ENCODE measurements at places on chromosomes 6 and 20. TPM values are rescaled to one million over a fixed set of nuclear protein-coding genes. Genes with fewer than 3 reads are reported as not detected.

The BYSL gene
- total RNA-seq = 5.3 TPM

- DNase-seq = no peak
These were observed 129.5 kb downstream of the LRRC1 start for GRCh38 chr6:53924277-53924676.

The RIPOR3 gene
- total RNA-seq = 1.9 TPM

The BPI gene
- total RNA-seq = not detected

The LYRM4 gene
- total RNA-seq = 9.1 TPM

The KCNQ2 gene
- total RNA-seq = 0.96 TPM

DNA sequence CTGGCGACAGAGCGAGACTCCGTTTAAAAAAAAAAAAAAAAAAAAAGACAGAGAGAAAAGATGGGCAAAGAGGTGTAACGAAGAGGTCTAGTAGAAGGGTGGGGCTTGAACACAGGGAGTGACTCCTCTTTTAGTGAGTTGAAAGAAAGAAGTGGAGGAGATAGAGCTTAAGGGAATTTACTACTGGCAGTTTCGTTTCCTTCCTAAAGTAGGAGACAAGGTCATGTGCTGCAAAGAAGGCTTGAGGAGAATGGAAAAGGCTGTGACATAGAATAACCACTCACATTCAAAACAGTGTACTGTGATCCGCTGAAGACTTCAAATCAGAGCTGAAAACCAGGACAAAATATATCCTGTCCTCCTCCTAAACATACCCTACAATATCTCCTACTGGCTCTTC, 63.8 kb upstream of the EIF2S2 start:
- no peak for DNase-seq

GRCh38 chr6:116229287-116229913, 24.5 kb downstream of the TSPYL4 start:
- peak; percentile 97 for DNase-seq

DNA sequence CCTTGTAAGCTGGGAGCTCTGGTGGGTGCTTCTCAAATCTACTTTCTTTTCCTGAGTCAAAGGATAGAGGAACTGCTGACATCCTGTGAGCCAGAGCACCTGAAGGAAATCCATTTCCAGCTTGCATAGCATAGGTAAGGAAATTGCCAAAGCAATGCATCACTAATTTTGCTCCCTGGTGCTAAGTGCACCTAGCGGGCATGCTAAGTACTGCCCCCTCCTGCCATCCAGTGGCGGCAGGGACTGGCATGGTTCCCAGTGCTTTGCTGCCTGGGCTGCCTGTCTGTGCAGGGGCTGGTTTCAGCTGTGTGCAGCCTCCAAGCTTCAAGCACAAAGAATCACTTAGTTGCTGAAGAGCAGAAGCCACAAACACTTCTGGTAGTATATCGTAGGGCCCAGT, 63.9 kb downstream of the FARS2 start:
- DNase-seq = no peak

The CGA gene
- total RNA-seq = 8.2 TPM

The PDYN gene
- 1.4 TPM for total RNA-seq

- no peak for DNase-seq
These were observed 178.4 kb upstream of the EYA4 start for GRCh38 chr6:133062696-133063306.

The SIM1 gene
- total RNA-seq = 6.5 TPM

- DNase-seq = peak; percentile 54
These were observed 37.1 kb downstream of the IGF2R start for GRCh38 chr6:160005861-160006540.

- DNase-seq = no peak
These were observed 22.9 kb downstream of the ERMARD start for GRCh38 chr6:169774347-169774746.

The PPIL6 gene
- total RNA-seq = 1.4 TPM

DNA sequence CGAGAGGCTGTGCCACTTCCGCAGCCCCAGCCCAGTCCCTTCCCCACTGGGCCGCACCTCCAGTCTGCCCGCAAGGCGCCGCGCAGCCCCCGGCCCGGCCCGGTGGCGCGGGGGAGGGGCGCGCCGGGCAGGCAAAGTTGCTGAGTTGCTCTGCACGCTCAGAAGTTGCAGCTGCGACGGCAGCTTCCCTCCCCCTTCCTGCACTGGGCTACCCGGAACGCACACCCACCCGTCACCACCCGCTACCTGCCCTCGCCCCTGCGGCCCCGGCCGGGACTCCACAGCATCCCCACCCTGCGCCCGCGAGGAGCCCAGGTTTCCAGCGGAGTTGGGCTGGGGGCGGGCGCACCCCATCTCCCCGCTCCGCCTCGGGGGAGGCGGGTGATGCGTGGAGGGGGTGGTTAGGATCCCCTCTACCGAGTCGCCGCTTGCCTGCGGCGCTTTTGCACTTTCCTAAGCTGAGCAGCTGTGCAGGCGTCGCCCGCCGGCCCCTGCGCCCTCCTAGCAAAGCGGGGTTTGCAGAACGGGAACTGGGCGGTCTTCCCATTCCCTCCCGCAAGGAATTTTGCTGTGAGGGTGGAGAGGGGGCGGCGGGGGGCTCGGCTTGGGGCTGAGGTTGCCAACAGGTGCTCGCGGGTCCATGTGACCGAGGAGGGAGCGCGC, 55.9 kb upstream of the RREB1 start:
- DNase-seq = peak; percentile 52

The JPH2 gene
- 129 TPM for total RNA-seq

- DNase-seq = peak; percentile 6
These were observed 72.8 kb downstream of the MAP3K5 start for GRCh38 chr6:136719280-136720044.

DNA sequence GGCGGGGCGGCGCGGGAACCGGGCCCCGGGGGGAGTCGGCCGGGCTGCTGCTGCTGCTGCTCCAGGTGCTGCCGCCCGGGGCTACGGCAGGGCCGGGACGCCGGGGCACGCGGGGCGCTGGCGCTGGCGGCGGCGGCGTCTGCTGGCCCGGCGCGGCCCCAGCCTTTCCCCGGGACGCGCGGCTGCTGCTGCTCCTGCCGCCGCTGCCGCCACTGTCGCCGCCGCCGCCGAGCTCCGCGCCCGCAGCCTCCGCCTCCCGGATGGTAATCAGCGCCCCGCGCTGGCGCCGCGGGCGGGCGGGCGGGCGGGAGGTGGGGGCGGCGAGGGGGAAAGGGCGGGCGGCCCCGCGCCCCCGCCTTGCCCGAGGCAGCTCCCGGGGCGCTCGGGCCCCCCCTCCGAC, 306 bp downstream of the EBF4 start:
- no peak for DNase-seq

DNA sequence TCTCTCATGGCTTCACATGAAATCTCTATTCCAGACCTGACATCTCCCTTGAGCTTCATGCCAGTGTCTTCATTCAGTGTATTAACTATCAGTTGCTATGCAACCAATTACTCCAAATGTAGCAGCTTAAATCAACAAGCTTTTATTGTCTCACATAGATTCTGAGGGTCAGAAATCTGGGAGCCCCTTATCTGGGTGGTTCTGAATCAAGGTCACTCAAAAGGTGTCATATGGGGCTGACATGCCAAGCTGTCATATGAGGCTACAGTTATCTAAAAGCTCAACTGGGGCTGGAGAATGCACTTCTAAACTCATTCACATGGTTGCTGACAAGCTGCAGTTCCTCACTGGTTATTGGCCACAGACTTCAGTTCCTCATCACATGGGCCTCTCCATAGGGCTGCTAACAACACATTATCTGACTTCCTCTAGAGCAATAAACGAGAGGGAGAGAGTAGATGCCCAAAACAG, 7.3 kb upstream of the CGA start:
- DNase-seq = no peak

GRCh38 chr6:49906526-49906925, 40.2 kb upstream of the CRISP1 start:
- DNase-seq = no peak

The CLPSL2 gene
- total RNA-seq = not detected

- DNase-seq = peak; percentile 42
These were observed 155.5 kb downstream of the BCAS1 start for GRCh38 chr20:53914781-53915445.

Data from umbilical cord (tissue), 2 donors.